Ammon's horn (tissue), 1 donor: ENCODE measurements at places on chromosomes 16 and 17.
A peak's percentile ranks its signal among the peaks of the same experiment; 100 is the strongest.

GRCh38 chr16:7849841-7850240 is 517.2 kb downstream of the RBFOX1 start:
- peak; percentile 4 for DNase-seq

DNA sequence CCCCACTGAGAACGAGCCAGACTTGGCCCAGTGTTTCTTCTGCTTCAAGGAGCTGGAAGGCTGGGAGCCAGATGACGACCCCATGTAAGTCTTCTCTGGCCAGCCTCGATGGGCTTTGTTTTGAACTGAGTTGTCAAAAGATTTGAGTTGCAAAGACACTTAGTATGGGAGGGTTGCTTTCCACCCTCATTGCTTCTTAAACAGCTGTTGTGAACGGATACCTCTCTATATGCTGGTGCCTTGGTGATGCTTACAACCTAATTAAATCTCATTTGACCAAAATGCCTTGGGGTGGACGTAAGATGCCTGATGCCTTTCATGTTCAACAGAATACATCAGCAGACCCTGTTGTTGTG is 631 bp downstream of the BIRC5 start:
- no peak for DNase-seq

GRCh38 chr17:82178499-82179261 is 34.0 kb downstream of the CCDC57 start:
- no peak for DNase-seq

DNA sequence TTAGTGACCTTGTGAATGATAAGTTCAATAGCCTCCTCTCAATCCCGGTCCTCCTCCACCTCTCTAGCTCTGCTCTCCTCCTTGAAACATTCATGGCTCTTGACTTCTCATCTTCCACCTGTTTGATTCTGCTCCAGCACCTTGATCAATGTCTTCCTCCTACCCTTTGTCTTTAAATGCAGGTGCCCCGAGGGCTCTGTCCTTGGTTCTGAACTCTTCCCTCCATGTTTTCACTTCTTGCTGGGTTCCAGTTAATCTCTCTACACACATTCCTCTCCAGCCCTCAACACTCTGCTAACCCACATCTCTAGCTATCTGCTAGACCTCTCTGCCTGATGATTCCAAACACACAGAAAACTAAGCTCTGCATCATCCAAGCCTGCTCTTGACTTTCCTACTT is 13.4 kb downstream of the CD300E start:
- DNase-seq, result no peak

GRCh38 chr17:8798846-8799569 is at the start of gene MFSD6L:
Gene MFSD6L, minus strand, starts transcription at chr17:8799365. Its CDS starts 245 bp downstream, at chr17:8799120.
- no peak for DNase-seq

DNA sequence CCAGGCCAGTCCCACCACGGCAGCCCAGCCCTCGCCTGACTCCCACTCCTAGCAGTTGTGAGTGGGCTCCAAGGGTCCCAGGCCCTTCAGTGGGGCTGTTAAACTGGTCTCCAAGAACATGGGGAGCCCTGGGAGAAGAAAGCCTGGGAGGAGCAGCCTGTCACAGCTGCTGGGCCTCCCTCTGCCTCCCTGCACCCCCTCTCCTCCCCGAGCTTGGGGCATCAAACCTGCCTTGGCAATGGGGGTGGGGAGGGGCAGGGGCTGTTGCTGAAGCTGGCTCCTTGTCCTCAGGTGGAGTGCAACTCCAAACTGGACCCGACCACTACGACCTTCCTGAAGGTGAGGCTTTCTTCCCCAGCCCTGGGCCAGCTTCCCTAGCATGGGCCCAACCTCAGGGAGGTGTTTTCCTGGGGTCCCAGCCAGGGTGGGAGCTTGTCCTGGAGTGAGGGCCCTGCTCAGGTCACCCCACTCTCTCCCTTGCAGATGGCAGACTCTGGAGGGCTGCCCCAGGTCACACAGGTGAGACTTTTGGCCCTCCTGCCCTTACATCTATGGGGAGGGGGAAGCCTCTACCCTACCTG is 6.6 kb upstream of the SETD6 start:
- DNase-seq, result no peak

DNA sequence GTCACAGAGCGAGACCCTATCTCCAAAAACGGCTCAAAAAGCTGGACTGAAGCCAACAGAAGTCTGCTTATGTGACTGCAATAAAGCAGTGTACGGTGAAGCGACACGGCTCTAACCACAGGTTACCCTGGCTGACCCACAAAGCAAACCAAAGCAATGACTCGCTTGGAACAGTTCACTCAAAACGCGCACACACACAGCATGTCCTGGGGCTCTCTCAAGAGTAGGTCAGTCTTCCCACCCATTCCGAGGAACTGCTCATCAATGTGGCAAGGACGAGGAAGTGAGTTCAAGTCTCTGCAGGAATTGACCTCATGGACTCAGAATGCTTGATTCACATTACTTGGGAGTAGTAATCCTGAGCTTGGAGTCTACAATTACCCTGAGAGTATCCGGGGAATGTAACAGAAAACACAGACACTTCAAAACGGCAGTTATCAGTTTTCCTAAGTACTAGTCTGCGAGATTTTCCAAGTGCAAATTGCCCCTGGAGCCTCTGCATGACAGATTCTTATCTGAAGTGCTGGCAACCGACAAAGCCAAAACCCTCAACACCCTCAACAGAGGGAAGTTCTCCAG is 25.4 kb downstream of the PELP1 start:
- no peak for DNase-seq
